ENCODE measurements at places on chromosomes 11 and 22.

DNA sequence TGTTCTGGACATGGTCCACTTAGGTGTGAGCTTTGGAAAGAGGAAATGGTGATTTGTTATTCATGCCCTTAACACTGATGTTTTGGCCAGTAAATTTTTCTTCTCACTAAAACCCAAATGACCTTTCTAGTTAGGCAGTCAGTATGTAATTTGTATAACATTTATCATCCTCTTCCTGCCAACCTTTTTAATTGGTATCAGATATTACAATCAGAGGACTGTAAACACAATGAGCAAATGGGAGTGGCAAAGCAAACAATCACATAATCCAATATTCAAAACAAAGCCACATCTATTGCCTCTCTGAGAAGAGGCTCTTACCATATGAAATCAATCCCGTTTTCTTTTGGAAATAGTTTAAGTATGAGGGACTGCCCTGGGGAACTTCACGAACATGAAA lies 49.1 kb downstream of the BBOX1 start:
- no peak overlapping the region for H3K4me3 ChIP-seq
- H3K4me1 ChIP-seq = no peaks in the 10 kb centered on the region
- no peak for DNase-seq
- H3K27ac ChIP-seq = no peak overlapping the region

DNA sequence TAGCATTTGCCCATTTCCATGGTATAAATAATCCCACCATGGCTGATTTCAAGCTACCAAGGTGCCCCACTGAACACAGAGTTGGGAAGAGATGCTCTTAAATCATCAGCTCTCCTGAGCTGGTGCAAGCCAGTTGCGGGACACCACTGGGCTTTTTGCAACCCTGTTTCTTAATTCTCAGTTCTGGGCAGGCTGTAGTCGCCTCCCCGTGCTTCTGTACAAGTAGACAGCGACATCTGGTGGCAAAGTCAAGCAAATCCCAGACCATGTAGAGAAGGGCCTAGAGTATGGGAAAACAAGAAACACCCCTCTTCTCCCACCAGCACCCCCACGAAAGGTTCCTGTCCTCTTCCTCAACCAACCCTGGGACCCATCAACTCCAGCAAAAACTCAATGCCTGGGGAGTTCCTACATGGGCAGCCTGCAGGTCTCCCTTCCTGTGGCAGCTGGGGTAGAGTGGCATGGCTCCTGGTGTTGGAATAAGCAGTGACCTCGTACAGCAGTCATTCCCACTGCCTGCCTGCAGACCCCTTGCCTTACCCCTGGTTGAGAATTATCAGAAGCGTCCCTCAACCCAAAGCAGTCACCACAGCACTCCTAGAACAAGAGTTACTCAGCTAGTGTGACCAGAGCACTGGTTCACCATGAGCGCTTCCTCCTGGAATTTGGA lies 68.4 kb downstream of the IGLL5 start:
- H3K27me3 ChIP-seq = no peaks in the 10 kb centered on the region
- H3K36me3 ChIP-seq = no peaks in the 10 kb centered on the region
- H3K4me1 ChIP-seq = peaks cover 18% of the 10 kb centered on the region
- H3K27ac ChIP-seq = no peak overlapping the region

DNA sequence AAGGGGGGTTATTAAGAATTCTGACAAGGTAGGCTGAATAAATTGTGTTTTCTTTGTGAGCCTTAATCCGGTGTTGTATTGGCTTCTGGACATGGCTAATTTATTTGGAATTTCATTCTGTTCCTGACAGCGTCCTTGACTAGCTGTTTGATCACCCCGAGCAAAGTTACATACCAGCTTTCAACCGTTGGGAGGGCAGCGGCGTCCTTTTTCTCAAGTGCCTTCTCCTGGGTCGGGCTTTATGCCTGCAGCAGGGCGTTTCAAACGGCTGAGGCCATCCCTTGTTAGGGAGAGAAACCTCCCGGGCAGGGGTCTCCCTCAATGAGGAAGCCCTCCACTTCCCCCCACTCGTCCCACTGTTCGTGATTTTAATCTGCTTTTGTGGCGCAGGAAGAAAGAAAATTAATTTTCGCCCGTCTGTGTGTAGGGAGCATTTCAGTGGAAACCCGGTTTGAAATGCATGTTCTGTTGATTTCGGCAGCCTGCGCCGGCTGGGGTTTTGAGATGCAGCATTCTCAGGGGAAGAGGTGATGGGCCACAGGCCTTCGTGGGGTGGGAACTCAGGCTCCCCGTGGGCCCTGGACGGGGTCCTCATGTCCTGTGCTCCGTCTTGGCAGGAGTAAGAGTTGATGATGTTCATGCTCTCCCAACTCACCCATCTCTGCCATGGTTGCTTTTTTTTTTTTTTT lies 2.9 kb upstream of the SMIM38 start:
- H3K4me1 ChIP-seq = peaks cover 32% of the 10 kb centered on the region
- no peak overlapping the region for H3K4me3 ChIP-seq
- H3K36me3 ChIP-seq = no peaks in the 10 kb centered on the region
- H3K27ac ChIP-seq = no peak overlapping the region
- H3K27me3 ChIP-seq = no peaks in the 10 kb centered on the region

DNA sequence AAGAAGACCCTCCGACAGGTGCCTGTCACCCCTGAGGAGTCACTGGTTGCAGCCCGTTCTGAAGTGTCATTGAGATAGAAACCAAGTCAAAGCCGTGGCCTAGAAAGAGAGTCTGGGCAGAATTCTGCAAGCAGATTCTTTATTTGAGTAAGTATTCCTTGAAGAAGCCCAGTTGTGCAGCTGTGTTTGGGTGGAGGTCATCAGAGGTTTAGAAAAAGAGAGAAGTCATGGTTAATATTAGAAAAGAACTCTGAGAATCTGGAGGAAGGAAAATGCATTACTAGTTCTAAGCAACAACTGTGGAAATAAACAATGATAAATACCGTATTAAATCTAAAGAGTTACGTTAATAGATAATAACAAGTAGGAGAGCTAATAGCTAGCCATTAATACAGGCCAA lies 118.8 kb upstream of the KIRREL3 start:
- no peak for DNase-seq
- H3K27me3 ChIP-seq = no peaks in the 10 kb centered on the region
- H3K36me3 ChIP-seq = no peaks in the 10 kb centered on the region

DNA sequence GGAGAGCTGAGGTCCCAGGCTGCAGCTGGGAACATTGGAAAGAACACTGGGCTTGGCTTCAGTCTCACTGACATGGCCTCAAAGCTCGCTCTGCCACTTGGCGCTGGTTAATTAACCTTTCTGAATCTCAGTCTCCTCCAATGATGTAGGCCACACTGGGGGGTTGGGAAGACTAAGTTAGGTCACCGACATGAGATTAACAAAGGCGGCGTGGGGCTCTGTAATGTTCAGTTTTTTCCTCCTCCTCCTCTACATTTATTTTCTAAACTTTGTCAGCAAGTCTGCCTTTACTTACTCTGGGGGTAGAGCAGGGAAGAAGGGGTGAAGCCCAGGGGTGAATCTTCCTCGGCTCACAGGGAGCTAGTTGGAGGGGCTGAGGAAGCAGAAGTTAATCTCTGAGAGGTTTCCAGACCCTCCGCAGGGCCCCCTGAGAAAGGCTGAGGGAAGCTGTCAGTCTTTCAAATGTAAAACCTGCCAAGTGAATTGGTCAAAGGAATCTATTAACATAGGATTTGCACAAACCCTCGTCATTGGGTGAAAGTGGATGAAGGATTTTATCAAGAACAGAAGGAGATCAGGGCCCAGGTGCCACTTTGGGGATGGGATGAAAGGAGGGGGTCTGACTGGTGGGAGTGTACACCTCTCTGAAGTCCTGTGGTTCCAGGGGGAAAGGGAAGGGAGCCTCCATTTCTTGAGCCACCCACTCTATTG lies 32.1 kb upstream of the TENM4 start:
- no peaks in the 10 kb centered on the region for H3K4me1 ChIP-seq
- DNase-seq = no peak
- peaks cover 2% of the 10 kb centered on the region for H3K27me3 ChIP-seq

DNA sequence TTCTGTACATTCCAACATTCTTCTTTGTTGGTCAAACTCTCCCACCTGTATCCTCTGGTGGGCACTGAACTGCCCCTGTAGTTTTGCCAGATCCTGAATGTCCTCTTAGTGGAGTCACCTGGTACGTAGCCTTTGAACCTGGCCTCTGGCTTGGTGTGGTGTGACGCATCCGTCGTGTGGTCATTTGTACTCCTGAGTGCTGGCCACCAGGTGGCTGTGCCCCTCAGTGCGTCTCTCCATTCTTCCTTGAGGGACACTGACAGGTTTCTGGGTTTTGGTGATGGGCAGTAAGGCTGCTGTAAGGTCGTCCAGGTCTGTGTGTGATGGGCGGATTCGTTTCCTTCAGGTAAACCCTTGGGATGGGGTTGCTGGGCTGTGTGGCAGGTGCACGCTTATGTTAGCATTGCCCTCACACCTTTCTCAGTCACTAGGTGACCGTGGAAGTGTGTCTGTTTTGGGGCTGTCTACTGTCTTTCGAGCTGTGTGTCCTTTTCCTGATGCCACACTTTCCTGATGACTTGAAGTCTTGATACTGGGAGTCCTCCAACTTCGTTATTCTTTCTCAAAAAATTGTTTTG lies 13.6 kb upstream of the RANBP1 start:
- H3K27me3 ChIP-seq = no peaks in the 10 kb centered on the region
- H3K4me3 ChIP-seq = no peak overlapping the region
- DNase-seq = no peak
- H3K36me3 ChIP-seq = peaks cover 34% of the 10 kb centered on the region
- H3K4me1 ChIP-seq = no peaks in the 10 kb centered on the region

DNA sequence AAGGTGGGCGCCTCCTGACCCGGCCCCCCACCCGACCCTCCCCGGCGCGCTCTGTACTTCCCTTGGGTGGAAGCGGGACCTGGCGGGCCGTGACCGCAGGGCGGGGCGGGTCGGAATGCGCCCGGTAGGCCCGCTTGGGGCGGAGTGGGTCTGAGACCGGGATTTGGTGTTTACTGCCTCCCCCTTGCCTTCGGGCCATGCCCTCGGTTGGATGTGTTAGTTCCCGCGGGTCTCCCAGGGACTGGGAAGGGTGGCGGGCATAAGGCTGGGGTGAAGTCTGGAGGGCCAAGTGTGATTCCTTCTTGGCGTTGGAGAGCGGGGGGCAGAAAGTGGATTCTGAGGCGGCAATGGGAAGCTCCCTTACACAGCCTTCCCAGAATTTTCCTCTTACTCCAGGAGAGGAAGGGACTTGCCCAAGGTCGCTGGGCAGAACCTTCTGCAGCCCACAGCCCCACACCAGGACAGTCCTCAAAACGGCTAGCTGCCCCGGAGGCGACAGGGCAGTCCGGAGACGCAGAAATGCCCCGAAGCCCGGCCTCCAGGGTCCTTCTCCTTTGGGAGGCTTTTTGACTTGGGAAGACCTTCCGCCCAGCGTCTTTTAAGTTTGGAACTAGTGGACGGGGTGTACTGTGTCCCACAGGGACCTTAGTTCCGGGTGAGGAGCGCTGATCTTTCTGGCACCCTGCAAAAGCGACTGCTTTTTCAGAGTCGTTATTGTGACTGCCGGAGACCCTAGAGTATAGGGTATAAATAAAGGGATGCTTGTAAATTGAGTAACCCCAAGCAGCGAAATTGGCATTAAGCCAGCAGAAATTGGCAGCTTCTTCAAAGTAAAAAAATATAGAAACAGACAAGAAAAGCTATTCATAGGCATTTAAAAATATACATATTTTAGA lies 647 bp downstream of the SWAP70 start:
- peaks cover 26% of the 10 kb centered on the region for H3K4me1 ChIP-seq
- peak overlapping the region; percentile 85 for H3K27ac ChIP-seq

DNA sequence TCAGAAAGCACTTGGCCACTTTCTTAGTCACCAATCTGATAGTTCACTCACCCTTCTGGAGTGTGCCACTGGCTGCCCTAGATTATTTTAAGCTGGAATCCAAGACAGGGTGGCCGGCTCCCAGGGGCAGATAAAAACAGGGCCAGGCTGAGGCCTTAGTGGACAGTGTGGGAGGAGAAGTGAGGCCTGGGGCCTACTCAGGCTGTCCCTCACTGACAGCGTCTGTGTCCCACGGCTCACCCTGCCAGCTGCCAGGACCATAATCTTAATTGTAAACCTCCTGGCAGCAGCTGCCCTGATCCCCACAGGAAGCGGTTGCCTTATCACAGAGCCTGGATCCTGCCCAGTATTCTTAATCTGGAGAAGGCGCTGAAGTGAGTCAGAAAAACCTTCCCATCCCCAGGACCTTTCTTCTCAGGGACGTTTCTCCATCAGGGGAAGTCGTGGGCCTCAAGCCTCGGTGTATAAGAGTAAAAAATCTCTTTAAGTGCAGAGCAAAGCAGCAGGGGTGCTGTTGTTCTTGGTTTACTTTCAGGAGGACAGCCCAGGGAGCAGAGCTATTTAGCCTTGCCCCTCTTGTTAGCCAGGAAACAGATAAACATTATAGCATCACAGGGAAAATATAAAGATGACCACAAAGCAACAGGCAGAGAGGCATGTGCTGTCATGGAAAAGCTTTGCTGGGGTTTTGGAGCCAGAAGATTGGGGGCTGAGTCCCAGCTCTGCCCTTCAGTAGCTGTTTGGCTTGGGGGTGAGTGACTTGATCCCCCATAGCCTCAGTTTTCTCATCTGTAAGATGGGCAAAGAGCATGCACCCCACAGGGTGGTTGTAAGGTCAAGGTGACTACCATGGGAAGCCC lies 39.6 kb downstream of the TSPAN18 start:
- H3K27ac ChIP-seq = no peak overlapping the region
- H3K4me3 ChIP-seq = no peak overlapping the region
- H3K36me3 ChIP-seq = no peaks in the 10 kb centered on the region

GRCh38 chr11:11522591-11522990 lies 99.2 kb downstream of the GALNT18 start:
- H3K36me3 ChIP-seq = no peaks in the 10 kb centered on the region
- DNase-seq = no peak
- H3K27ac ChIP-seq = no peak overlapping the region
- H3K27me3 ChIP-seq = no peaks in the 10 kb centered on the region
- no peak overlapping the region for H3K4me3 ChIP-seq

Data from GM12878 (cell line).